ENCODE measurements at places on chromosomes 7 and 10.

- peak; percentile 52 for DNase-seq
Observed at GRCh38 chr7:106947244-106947728, 82.2 kb downstream of the PIK3CG start.

GRCh38 chr7:86706406-86706805 is 62.7 kb downstream of the GRM3 start:
- no peak for DNase-seq

GRCh38 chr7:99196536-99197258 is 11.2 kb downstream of the KPNA7 start:
- no peak for DNase-seq

- no peak for DNase-seq
Observed at GRCh38 chr7:83799333-83799732, 150.4 kb upstream of the SEMA3E start.

DNA sequence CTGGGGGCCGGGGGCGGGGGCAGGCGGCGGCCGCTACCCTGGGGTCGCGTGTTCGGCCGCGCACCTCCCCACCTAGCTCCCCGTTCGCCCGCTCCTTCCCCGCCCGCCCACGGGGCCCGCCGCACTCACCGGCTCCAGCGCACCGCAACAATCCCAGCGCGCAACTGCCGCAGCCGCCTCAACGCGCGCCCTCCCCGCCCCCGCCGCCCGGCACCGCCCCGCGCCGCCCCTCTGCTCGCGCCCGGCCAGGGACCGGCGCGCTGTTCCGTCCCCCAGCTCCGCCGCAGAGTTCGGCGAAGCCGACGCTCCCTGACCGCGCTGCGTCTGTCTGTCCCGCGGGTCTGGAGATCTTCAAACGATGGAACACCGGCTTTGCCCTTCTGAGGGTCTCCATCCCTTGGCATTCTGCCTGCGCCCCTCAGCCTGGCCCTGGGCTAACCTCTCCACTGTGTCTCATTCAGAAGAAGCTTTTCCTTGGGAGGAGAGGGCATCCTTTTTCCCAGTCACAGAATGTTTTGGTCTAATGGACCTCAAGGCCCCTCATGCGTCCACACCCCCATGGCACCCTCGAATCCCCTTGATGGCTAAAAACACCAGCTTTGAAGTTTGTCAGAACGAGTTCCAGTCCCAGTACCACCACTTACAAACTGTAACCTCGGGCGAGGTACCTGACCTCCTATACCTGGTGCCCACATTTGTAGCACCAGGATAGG is at the start of gene NT5C2:
Gene NT5C2, minus strand, starts transcription at position 166 of the 713 bp plus-strand sequence. CDS start 18,314 bp downstream, outside the sequence.
- peak; percentile 88 for DNase-seq

Data from GM10248 (cell line).